ENCODE measurements at places on chromosomes 12 and 14. TPM values are rescaled to one million over a fixed set of nuclear protein-coding genes. Genes with fewer than 3 reads are reported as not detected.

BTBD6 gene
- total RNA-seq: 38.4 TPM

DNA sequence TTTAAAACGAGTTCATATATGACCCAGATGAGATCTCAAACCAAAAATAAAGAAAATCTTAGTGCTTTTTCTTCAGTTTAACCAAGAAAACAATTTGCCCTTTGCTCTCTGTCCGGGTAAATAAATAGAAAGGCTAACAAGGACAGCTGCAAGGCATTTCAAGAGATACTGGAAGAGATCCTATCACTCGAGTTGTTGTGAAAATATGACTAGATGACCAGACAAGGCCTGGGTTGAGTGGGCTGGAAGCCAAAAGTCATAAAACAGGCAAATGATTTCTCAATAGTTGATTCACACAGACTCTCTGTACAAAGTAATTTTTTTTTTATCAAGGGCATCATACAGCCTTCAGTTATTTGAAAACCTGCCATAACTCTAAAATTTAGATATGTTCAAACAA lies 55.9 kb upstream of the AVPR1A start:
- DNase-seq: no peak

DNA sequence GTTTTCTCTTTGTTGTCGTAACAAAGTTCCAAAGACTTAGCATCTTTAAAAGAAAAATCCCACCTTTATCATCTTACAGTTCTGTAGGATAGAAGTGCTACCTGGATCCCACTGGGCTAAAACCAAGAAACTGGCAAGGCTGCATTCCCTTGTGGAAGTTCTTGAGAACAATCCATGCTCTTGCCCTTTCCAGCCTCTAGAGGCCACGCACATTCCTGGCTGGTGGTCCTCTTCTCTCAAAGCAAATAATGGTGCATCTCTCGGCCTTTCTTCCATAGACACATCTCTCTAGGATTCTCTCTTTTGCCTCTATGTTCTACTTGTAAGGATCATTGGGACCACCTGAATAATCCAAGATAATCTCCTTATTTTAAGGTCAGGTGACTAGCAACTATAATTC lies 8.2 kb upstream of the PAWR start:
- DNase-seq: no peak

DNA sequence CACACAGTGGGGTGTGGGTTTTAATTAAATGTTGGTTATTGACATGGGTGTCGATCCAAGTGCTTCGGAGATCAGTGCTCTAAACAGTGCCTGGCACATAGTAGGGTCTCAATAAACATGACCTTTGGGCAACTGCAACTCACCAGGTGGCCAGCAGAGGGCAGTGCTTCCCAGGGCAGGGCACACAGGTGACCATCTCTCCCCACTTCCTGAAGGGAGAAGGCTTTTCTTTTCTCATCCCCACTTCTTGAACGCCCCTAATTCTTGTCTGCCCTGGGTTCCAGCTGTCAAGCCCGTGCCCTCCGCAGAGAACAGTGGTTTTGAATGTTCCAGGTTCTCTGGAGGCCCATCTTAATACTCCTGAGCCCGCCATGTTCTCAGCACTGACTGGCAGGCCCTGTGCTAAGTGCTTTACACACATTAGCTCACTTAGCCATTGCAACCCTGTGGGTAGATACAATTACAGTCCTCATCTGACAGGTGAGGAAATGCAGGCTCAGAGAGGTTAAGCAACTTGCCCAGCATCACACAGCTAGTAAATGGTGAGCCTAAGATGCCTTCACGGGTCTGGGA lies 16.3 kb downstream of the RAPGEF3 start:
- no peak for DNase-seq

GRCh38 chr14:68728342-68729106 lies 64.3 kb downstream of the ZFP36L1 start:
- no peak for DNase-seq
